Midbrain (tissue), 1 donor: ENCODE measurements at places on chromosomes 5 and 9.

DNA sequence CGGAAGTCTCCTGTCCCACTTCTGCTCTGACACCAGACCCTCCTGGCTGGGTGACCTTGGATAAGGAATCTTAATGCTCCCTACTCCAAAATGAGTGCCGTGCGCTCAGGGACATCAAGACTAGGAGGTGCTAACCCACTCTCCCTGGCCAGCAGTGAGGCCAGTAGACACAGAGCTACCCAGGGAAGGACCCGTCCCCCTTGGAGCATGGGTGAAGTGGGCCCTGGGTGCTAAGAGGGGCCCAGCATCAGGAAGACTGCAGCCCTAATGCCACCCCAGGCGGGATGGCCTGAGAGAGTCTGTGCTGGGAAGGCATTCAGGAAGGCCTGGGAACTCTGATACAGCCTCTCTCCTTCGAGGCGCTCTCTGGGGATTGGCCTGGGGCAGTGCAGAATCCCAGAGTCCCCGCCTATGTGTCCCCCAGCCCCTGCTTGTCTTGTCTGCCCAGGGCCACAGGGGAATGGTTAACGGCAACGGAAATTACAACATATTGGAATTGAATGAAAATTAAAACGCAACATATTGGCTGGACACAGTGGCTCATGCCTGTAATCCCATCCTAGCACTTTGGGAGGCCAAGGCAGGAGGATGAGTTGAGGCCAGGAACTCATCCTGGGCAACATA, 29.7 kb upstream of the RNU6ATAC start:
- DNase-seq, result no peak

GRCh38 chr9:118940473-118940872, 428.8 kb downstream of the BRINP1 start:
- no peak for DNase-seq

DNA sequence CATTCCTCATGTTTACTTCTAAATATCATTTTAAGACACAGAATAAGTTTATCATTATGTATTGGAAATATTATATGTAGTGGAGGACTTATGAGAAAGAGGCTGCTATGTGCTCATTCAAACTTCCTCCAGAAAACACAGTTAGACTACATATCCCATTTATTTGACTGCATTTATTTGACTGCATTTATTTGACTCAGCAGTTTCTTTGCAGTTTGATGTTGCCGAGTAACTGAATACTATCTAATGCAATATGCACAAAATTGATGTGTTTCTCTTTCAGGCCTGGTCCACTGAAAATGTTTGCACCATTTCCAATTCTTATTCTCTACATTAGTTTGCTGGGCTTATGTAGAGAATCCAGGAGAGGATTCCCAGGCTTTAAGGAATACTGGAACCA, 89.9 kb upstream of the FBN2 start:
- no peak for DNase-seq

GRCh38 chr5:111572561-111572960, 60.2 kb upstream of the STARD4 start:
- no peak for DNase-seq

DNA sequence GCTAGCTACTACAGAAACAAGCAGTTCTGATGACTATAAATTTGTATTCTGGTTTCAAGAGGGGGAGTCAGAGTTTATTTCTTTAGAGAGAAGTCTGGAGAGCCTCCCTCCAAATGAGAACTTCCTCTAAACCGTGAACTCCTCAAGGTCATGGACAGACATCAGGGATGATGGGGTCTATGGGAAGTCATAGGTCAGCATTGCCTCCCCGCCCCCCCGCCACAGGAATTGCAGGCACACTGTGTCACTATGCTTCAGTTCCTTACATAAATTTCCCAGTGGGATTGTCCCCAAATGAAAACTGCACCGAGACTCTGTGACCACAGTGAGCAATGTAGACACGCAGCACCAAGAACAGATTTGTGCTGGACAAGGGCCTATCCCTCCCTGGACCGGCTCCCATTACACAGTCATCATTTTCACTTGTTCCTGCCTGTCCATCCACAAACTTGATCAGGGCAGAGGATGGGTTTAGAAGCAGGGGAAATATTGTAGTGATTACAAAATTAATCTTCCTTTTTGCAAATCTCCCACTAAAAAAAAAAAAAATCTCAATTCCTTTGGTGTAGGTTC, 300.3 kb downstream of the EFNA5 start:
- no peak for DNase-seq

DNA sequence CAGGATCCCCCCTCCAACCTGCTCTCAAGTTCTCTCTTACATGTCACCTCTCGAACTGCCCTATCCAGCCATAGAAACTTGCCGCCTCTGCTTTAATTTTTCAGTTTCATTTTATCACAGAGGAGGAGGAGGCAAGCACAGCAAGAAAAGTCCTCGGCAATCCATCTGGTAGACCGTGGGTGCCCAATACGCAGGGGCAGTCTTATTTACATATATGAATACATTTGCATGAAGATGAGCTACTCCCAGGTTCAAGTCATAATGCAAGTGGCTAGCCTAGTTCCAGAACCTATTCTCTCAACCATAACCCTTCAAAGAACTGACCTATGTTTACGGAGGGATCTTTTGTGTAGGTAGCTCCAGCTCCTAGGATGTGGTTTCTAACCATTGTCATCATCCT, 223.2 kb upstream of the PANK3 start:
- no peak for DNase-seq

- peak; percentile 54 for DNase-seq
Observed at GRCh38 chr5:25963251-25964008, 1075.0 kb downstream of the CDH9 start.

DNA sequence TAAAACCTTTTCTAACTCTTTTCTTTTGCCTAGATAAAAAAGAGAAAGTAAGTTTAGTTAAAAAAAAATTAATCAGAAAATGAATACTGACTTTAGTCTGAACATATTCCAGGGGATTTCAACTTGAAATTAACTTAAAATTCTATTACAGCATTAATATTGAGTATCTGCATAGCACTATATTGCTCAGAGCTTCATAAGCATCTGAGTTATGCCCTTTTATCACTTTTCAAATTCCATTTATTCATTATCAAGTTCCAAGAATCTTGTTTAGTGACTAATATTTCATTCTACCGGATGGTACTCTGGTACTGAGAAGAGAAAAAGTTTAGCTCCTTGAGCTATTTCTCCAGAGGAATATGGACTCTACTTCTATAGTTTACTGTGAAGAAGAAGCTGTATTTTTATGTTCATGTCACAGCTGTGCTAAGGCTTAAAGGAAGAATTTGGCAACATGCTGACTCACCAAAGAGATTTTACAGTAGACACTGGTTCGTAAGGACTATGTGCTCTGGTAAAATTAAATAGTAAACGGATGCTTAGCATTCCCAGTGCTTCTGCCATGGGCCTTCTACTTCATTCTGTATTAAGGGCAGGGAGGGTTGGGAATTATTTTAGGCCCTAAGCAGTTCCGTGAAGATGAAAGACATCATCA, 285.2 kb upstream of the SEMA6A start:
- DNase-seq, result no peak

GRCh38 chr5:11390291-11390767, 513.9 kb downstream of the CTNND2 start:
- DNase-seq, result peak; percentile 53

- no peak for DNase-seq
Observed at GRCh38 chr5:172115541-172115982, 72.5 kb downstream of the STK10 start.

DNA sequence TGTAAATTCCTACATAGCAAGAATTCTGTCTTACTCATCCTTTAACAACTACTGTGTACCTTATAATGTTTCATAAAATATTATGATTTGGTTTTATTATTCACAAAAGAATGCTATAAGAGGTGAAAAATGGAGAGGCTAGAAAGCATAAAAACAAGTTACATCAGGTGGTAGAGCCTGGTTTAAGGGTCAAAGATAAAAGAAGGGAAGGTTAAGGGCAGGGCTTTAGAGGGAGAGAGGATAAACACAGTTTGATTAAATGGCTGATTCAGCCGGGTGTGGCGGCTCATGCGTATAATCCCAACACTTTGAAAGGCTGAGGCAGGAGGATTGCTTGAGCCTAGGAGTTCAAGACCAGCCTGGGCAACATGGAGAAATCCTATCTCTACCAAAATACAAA, 40.4 kb upstream of the HSPB3 start:
- no peak for DNase-seq

DNA sequence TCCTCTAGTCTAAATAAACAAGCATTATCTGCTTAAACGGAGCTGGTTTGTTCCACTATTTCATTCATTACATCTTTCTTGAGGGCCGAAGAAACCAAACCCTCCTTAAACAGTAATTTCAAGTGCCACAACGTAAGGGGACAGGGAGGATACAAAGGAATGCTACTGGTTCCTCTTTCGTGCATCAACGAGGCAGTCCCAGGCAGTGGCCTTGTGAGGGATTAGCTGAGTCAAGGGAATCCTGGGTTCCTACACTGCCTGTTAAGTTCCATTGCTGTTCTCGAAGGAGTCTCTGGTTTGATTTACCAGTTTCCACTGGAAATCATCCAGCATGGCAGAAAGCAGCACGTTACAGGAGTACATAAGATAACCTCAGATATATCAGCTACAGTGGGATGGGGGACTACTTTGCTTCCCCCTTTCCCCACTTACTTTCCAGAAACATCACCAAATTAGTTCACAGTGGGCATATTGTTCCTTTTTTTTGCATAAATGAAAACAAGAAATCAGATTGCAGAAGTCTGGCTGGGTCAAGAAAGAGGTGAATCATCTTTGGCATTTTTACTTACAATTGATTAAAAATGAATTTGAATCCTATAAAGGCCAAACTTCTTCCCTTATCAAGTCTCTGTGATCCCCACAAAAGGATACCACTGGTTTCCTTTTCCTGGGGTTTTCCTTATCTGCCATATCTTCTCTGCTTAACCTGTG, 2.5 kb upstream of the RANBP3L start:
- no peak for DNase-seq

DNA sequence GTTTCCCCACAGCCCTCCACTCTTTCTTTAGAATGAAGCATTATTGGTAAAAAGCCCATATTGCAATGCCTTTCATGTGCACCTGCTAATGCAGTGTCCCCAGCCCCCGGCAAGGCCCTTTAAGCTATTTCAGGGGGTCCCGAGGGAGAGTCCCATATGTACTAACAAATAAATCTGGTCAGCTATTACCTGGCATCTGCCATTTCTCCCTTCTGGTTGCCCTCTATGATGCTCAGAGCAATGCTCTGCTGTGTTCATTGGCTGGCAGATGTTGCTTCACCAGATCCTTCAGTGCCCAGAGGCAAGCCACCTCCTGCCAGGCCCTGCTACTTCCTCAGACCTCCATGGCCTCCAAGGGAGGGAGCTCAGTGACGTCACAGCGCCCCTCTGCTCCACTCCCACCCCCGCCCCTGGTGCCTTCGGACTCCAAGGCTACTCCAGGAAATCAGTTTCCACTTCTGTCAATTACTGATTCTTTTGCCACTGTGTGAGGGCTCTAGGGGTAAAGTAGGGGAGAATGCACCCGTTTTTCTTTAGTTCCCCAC, 201.1 kb upstream of the GLRA1 start:
- DNase-seq, result no peak

- peak; percentile 5 for DNase-seq
Observed at GRCh38 chr5:135140446-135141204, 106.6 kb upstream of the PITX1 start.

DNA sequence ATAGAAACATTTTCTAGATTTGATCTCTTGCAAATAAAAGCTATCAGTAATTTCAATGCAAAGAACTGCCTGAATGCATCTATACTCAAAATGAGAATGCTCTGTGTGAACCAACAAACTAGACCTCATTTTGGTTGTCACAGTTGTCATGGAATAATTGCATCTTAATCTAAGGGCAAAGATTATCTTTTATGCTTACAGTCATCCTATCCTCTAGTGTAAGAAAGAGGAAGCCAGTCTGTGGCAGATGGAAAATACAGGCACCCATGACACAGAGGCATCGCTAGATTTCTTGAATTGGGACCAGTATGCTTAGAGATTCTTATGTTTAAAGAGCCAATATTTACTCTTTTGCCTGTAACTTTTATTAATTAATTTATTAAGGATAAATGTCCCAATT, 95.0 kb downstream of the MACIR start:
- DNase-seq, result no peak

GRCh38 chr5:88825584-88826315, 57.2 kb downstream of the MEF2C start:
- no peak for DNase-seq

DNA sequence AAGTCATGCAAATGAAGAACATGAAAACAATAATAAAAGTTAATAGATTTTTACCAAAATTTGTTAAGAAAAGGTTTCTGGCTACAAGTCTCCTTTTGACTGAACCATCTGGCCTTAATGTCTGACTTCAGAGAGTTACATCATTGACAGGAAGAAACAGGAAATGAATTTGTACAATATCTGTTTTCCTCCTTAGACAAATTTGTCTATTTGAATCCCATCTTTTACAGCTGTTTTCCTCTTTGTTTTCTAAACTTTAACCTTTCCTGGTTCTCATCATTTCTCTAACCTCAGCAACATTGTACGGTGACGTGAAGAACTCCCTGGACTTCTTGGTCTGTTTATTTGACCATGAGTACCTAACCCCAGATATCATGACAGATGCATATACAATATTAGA, 567.5 kb upstream of the RIOK2 start:
- DNase-seq, result no peak
